ENCODE measurements at places on chromosomes 6 and 20. TPM values are rescaled to one million over a fixed set of nuclear protein-coding genes. Genes with fewer than 3 reads are reported as not detected.

TNFRSF6B gene
- 3.1 TPM for total RNA-seq

L3MBTL1 gene
- 22.1 TPM for total RNA-seq

FABP7 gene
- total RNA-seq, result 149 TPM

CGA gene
- total RNA-seq, result not detected

CYB5R4 gene
- 11.2 TPM for total RNA-seq

SLC26A8 gene
- 4.4 TPM for total RNA-seq

WFDC10B gene
- not detected for total RNA-seq

DNA sequence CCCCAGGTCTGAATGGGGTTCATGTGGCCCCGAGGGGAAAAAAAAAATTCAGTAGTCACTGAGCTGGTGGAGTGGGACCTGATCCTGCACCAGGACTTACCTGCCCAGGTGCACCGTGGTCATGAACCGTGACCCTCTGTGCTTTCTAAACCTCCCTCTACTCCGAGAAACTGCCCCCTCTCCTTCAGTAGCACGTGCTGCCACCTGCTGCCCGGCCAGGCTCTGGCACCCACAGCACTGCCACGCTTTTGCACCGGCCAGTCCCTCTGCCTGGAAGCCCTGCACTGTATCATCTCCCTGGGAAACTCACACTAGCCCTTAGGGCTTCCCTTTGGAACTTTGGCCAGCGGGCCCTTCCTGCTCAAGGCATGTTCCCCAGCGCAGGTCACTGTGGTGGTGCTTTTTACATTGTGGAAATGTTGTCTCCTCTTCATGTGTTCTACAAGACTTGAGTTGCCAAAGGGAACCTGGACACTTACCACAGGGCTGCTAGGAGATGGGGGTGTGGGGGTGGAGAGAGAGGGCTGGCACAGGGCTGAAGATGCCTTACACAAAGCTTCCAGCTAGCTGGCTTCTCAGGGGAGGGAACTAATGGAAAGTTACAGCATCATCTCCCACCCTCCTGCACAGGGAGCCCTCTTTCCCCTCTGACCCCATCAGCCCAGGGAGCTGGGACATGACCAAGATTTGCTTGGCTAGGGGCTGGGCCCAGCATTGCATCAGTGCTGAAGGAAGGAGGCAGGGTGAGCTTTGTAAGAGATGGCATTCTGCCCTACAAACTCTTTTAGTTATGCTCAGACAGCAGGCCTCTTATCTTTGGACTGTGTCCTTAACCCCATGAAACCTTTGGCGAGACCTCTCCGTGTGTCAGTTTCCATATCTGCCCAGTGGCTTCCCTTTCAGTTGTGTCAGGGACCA, 2.5 kb upstream of the PTPRT start:
- peak; percentile 74 for DNase-seq
- no peak overlapping the region for H3K4me3 ChIP-seq
- H3K27ac ChIP-seq, result no peak overlapping the region

GRCh38 chr20:57390604-57391438, at the start of gene RBM38:
RBM38 (plus strand) TSS chr20:57391396; CDS start chr20:57391582, 186 bp downstream.
- peaks cover 34% of the 10 kb centered on the region for H3K36me3 ChIP-seq
- DNase-seq, result peak; percentile 92
- peaks cover 59% of the 10 kb centered on the region for H3K4me1 ChIP-seq
- no peak within 1 kb of the TSS for H3K27ac ChIP-seq
- H3K4me3 ChIP-seq, result peak within 1 kb of the TSS; percentile 48
- H3K27me3 ChIP-seq, result peaks cover 11% of the 10 kb centered on the region

DNA sequence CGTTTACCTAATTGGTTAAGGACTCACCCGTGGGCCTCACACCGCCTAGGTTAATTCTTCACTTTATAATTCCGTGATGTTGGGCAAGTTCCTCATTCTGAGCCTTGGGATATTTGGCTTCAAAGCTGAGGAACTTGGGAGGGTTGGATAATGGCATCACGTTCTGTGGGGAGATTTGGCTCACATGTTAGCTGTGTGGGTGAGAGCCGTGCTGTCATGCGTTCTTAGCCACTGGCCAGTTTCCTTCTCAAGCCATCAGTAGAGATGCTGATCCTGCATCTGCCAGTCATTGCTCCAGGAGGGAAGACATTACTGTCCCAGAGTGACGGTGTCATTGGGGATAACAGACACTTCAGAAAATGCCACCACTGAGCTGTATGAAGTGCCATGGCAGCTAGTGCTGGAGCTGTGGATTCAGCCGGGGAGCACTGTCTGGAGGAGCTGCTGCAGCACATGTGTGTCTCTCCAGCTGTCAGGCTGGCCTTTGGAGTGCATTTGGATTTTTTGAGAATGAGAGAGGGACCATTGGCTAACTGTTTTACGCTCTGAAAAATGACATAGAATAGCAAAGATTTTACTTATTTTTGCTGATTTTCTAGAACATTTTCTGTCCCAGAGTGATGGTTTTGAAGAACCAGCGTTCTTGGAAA, 16.5 kb downstream of the IGF2R start:
- H3K27ac ChIP-seq, result no peak overlapping the region
- H3K36me3 ChIP-seq, result no peaks in the 10 kb centered on the region
- H3K4me1 ChIP-seq, result peaks cover 25% of the 10 kb centered on the region

- no peak overlapping the region for H3K4me3 ChIP-seq
- no peak for DNase-seq
- no peak overlapping the region for H3K27ac ChIP-seq
- H3K36me3 ChIP-seq, result no peaks in the 10 kb centered on the region
- no peaks in the 10 kb centered on the region for H3K4me1 ChIP-seq
Measured at GRCh38 chr20:1252416-1252815, 13.7 kb upstream of the SNPH start.

- no peak overlapping the region for H3K27ac ChIP-seq
- no peak overlapping the region for H3K4me3 ChIP-seq
- H3K4me1 ChIP-seq, result peaks cover 15% of the 10 kb centered on the region
Measured at GRCh38 chr6:106159531-106159940, 73.4 kb downstream of the PRDM1 start.

GRCh38 chr6:47446669-47447330, 30.8 kb upstream of the CD2AP start:
- no peaks in the 10 kb centered on the region for H3K4me1 ChIP-seq
- no peak overlapping the region for H3K27ac ChIP-seq
- no peaks in the 10 kb centered on the region for H3K36me3 ChIP-seq
- no peak overlapping the region for H3K4me3 ChIP-seq
- peak; percentile 3 for DNase-seq
- no peaks in the 10 kb centered on the region for H3K27me3 ChIP-seq

DNA sequence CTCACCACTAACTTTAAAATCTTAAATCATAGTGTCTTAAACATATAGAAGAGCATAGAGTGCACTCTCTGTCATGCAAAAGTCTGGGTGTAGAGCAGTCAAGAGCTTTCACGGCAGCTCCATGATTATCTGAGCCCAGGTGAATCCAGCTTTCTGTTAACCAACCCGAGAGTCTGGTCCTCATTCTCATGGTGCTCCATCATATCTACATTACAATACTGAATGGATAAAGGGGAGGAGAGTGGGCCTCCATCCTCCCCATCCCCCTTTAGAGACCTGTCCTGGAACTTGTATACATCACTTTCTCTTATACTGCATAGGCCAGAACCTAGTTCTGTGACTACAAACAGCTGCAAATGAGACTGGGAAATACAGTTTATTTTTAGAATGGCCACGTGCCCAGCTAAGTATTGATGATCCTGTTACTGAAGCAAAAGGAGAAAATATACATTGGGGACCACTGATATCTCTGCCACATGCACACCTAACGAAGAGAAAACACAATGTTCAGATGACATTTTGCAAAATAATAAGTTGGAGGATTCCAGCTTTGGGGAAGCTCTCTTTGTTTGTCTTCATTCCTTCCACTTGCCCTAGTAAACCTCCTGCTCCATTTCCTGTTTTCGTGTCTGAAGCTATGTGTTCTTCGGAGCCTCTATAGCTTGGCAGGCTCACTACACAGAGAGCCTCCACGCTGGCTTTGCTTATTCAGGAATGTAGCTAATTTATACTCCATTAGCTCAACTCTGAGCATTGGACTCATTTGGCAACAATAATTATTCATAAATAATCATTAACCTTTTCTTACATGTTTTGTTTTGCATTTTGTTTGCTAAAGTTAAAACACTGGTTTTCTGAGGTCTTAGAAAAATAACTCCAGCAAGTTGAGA, 110.1 kb downstream of the IYD start:
- no peak overlapping the region for H3K4me3 ChIP-seq
- H3K27ac ChIP-seq, result no peak overlapping the region

DNA sequence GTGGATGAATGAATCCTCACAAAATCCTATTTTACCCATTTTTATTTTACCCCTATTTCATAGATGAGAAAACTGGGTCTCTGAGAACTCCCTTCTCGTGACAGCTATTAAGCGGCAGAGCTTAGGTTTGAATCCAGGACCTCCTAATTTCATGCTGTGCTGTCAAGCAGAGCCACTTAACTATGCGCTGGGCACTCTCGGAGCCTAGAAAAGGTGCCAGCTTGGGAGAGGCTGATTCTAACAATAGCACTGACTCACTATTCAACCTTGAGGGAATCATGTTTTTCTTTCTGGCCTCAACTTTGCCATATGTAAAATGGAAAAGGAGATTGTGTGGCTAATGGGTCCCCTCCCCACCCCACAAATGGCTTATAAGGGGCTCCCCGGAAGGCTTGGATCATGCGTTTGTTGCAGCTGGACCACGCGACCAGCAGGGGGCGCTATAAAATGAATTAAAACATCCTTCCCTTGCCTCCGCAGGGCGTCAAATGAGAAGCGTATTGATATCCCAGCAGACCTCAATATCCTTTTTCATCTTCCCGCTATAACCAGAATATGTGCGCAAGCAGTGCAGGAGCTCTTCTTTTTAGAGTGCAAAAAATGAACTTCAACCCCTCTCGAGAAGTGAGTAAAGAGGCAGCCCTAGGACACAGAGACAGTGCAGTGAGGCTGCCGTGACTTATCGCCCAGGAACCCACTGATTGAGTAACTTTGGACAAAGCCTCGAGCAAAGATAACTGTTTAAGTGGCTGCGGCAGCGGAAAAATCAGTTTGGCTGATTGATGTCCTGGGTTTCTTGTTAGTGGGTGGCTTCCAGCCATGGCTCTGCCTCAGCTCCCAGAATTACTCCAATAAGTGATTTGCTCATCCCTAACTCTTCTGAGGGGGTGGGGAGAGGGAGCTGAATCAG, 12.8 kb upstream of the PDYN start:
- H3K27ac ChIP-seq, result no peak overlapping the region
- H3K4me1 ChIP-seq, result peaks cover 12% of the 10 kb centered on the region
- H3K27me3 ChIP-seq, result no peaks in the 10 kb centered on the region

- H3K4me3 ChIP-seq, result no peak overlapping the region
- H3K27ac ChIP-seq, result no peak overlapping the region
- no peak for DNase-seq
- H3K4me1 ChIP-seq, result no peaks in the 10 kb centered on the region
- H3K27me3 ChIP-seq, result no peaks in the 10 kb centered on the region
Measured at GRCh38 chr20:63714858-63715257, 7.0 kb downstream of the ZGPAT start.

DNA sequence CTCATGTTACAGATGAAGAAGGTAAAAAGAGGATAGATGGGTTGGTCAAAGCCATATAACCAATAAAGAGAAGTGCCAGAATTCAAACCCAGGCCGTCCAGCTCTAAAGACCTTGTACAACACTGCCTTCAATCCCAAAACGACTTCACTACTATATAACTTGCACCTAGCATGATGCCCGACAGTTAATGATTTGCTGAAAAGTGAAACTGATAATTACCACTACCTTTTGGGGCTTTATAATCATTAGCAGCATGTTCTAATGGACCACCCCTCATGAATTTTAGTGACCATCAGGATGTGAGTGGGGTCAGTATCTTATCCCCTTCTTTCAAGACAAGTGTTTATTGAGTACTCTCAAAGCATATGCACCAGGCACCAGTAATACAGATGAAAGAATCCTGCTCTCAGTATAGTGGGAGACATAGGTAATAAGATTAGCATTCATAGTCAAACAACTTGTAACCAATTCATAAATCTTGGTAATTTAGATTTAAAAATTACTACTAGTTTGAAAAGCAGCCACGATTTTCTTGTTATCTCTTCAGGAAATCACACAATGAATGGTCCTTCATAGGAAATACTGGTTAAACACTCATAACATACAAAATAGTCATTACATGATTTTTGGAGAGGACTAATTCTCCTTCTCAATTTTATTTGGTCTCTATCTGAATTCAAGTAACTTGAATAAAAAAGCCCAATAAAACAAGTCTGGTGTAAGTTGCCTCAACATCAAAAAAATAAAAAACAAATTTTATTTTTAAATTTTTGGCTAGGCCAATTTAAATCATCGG, 98.0 kb downstream of the EPB41L2 start:
- H3K4me1 ChIP-seq, result no peaks in the 10 kb centered on the region
- H3K4me3 ChIP-seq, result no peak overlapping the region
- DNase-seq, result no peak

GRCh38 chr20:33474097-33474873, 15.6 kb upstream of the CBFA2T2 start:
- no peak overlapping the region for H3K4me3 ChIP-seq
- H3K27ac ChIP-seq, result no peak overlapping the region
- H3K4me1 ChIP-seq, result peaks cover 12% of the 10 kb centered on the region
- H3K36me3 ChIP-seq, result no peaks in the 10 kb centered on the region
- no peak for DNase-seq

DNA sequence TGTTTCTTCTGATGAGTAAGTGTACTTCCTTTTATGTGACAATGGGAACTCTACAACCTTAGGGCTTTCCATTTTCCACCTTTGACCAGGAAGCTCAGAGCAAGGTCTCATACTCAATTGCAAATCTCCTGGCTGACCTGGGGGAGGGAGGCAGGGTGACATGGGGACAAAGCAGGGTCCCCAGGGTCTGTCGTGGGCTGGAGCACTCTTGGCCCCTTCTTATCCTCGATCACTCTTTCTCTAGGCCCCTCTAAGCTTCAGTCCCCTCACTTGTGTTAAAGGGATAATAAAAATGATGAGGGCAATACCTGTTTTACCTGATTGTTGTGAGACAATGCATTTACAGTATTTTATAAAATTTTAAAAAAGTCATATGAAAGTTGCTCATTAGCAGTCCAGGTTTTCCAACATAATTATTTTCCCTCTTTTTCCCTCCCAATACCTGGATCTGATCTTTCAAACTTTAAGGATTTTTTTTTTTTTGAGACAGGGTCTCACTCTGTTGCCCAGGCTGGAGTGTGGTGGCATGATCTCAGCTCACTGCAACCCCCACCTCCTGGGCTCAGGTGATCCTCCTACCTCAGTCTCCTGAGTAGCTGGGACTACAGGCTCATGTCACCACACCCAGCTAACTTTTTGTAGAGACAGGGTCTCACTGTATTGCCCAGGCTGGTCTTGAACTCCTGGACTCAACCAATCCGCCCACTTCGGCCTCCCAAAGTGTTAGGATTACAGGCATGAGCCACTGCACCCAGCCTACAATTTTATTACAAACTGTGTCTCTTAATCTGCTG, 8.4 kb upstream of the FAM83C start:
- no peak overlapping the region for H3K27ac ChIP-seq
- H3K27me3 ChIP-seq, result no peaks in the 10 kb centered on the region
- DNase-seq, result no peak
- H3K36me3 ChIP-seq, result peaks cover 25% of the 10 kb centered on the region
